ENCODE measurements at places on chromosomes 4 and X.

DNA sequence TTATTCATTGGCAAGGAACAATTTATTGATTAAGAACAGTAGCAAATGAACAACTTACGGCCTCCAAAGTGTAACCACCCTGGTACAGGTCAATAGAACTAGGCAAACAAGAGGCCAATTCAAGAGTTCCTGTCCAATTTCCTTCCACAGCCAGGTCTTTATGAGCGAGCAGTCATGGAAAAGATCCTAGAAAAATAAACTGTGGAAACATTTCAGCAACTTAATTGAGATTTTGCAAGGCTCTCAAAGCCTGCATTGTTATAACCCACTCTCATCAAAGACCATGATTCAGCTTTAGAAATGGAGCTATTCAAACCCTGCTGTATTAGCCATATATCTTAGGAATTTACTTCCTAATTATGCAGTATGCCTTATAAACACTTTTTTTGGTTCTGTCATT lies 43.6 kb downstream of the UNC5C start:
- H3K4me1 ChIP-seq = no peaks in the 10 kb centered on the region
- no peak overlapping the region for H3K4me3 ChIP-seq
- H3K27ac ChIP-seq = no peak overlapping the region
- no peak for DNase-seq
- no peaks in the 10 kb centered on the region for H3K27me3 ChIP-seq

DNA sequence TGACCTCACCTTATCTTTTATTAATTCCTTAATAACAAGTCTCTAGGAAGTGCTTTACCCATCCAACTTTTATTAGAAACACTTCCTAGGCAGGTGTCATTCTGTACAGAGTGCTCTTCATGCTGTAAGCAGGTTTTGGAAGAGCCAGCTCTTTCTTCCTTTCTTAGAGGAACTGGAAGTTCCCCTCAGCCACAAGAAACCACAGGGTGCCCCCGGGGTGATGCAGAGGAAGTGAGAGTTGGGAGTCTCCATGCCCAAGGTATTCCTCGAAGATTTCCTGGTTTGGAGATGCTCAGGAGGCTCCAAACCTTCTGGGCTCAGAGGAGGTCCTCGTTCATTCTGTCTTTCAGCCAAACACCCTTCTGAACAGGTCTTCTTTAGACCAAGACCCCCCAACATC lies 83.8 kb downstream of the EGF start:
- DNase-seq = no peak
- H3K27ac ChIP-seq = no peak overlapping the region
- no peaks in the 10 kb centered on the region for H3K27me3 ChIP-seq
- H3K4me3 ChIP-seq = no peak overlapping the region
- H3K36me3 ChIP-seq = no peaks in the 10 kb centered on the region

- no peak overlapping the region for H3K27ac ChIP-seq
- no peaks in the 10 kb centered on the region for H3K27me3 ChIP-seq
- no peaks in the 10 kb centered on the region for H3K36me3 ChIP-seq
- H3K4me1 ChIP-seq = no peaks in the 10 kb centered on the region
- DNase-seq = no peak
- H3K4me3 ChIP-seq = no peak overlapping the region
These were observed 185.6 kb upstream of the BANK1 start for GRCh38 chr4:101604976-101605375.

- H3K27me3 ChIP-seq = no peaks in the 10 kb centered on the region
- no peak overlapping the region for H3K27ac ChIP-seq
- DNase-seq = no peak
- H3K4me3 ChIP-seq = no peak overlapping the region
- H3K4me1 ChIP-seq = no peaks in the 10 kb centered on the region
- H3K36me3 ChIP-seq = no peaks in the 10 kb centered on the region
These were observed 130.6 kb downstream of the SLC7A11 start for GRCh38 chr4:138111462-138112000.

- H3K36me3 ChIP-seq = no peaks in the 10 kb centered on the region
- H3K4me1 ChIP-seq = no peaks in the 10 kb centered on the region
- no peak overlapping the region for H3K27ac ChIP-seq
- H3K4me3 ChIP-seq = no peak overlapping the region
- no peak for DNase-seq
These were observed 162.4 kb downstream of the UNC5C start for GRCh38 chr4:95386410-95386809.

GRCh38 chr4:14915018-14915417 lies 87.3 kb upstream of the CPEB2 start:
- H3K27ac ChIP-seq = no peak overlapping the region
- H3K27me3 ChIP-seq = no peaks in the 10 kb centered on the region
- no peaks in the 10 kb centered on the region for H3K4me1 ChIP-seq
- H3K36me3 ChIP-seq = no peaks in the 10 kb centered on the region

- no peaks in the 10 kb centered on the region for H3K36me3 ChIP-seq
- no peak overlapping the region for H3K4me3 ChIP-seq
- H3K27ac ChIP-seq = no peak overlapping the region
- DNase-seq = no peak
- no peaks in the 10 kb centered on the region for H3K27me3 ChIP-seq
- H3K4me1 ChIP-seq = no peaks in the 10 kb centered on the region
These were observed 421.7 kb upstream of the HTR2C start for GRCh38 chrX:114162068-114162735.

DNA sequence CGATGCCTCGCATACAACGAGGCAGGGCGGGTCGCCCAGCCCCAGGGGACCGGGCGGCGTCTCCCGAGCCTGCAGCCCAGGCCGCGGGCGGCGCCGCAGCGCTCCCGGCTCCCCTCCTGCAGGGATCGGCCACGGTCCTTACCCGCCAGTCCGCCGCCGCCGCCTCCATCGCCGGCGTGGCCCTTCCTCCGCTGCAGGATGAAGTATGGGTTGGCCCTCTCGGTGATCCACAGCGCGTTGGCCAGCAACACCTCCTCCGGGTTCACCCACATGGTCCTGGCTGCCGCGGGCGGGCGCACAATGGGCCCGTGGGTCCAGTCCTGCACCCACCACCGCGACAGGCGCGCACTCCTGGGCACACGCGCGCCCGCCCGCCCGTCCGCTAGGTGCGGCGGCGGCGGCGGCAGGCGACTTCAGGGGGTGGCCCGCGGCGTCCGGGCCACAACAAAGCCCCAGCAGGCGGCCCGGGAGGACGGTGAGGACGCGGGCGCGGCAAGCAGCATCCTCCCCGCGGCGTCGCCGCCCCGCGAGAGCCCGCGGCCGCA lies 339 bp downstream of the TBC1D9 start:
- H3K27ac ChIP-seq = peak overlapping the region; percentile 99
- peak; percentile 34 for DNase-seq
- no peaks in the 10 kb centered on the region for H3K36me3 ChIP-seq
- H3K27me3 ChIP-seq = no peaks in the 10 kb centered on the region
- H3K4me1 ChIP-seq = no peaks in the 10 kb centered on the region
- peak overlapping the region; percentile 87 for H3K4me3 ChIP-seq

GRCh38 chr4:2484993-2485392 lies 16.1 kb downstream of the RNF4 start:
- no peak overlapping the region for H3K27ac ChIP-seq
- no peak overlapping the region for H3K4me3 ChIP-seq
- H3K4me1 ChIP-seq = peaks cover 17% of the 10 kb centered on the region
- peak; percentile 17 for DNase-seq
- H3K27me3 ChIP-seq = no peaks in the 10 kb centered on the region
- H3K36me3 ChIP-seq = no peaks in the 10 kb centered on the region

GRCh38 chr4:10647846-10648245 lies 36.7 kb downstream of the CLNK start:
- no peaks in the 10 kb centered on the region for H3K36me3 ChIP-seq
- no peaks in the 10 kb centered on the region for H3K4me1 ChIP-seq
- no peak overlapping the region for H3K27ac ChIP-seq
- no peak for DNase-seq
- no peaks in the 10 kb centered on the region for H3K27me3 ChIP-seq
- no peak overlapping the region for H3K4me3 ChIP-seq

DNA sequence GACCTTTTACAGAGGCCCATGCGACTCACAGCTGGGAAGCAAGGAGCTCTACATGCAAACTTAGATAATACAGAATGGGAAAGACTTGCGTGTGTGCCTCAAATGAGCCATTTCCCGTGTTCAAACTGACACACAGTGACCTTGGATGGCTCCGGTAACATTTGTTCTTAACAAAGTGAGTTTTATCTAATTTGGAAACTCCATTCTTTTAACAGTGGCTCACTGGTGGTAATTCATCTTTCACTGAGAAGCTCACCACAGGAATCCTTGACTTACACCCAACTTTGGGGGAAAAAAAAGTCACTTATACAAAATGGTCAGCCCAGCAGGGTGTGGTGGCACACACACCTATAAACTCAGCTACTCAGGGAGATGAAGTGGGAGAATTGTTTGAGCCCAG lies 190.6 kb downstream of the LDB2 start:
- DNase-seq = no peak
- no peak overlapping the region for H3K4me3 ChIP-seq
- no peaks in the 10 kb centered on the region for H3K27me3 ChIP-seq
- no peaks in the 10 kb centered on the region for H3K4me1 ChIP-seq
- no peak overlapping the region for H3K27ac ChIP-seq

GRCh38 chr4:189143263-189143952 lies 797.3 kb upstream of the FRG1 start:
- no peaks in the 10 kb centered on the region for H3K36me3 ChIP-seq
- no peaks in the 10 kb centered on the region for H3K27me3 ChIP-seq
- no peak overlapping the region for H3K27ac ChIP-seq
- no peaks in the 10 kb centered on the region for H3K4me1 ChIP-seq

DNA sequence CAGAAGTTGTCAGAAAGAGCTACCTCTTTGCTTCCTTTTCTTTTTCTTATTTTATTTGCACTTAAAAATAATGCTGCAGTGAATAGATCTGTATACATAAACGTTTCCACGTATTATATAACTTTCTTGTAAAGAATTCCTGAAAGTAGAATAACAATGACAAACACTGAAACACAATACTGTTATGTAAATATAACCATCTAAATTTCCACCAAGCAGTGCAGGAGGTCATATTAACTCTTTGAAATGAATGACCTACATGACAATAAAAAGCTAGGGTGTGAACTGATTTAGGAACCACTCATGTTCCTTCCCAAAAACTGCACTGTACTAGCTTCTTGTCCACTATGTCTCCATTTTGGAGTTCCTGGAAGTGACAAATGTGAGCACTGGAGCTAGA lies 85.8 kb downstream of the COX18 start:
- H3K4me1 ChIP-seq = no peaks in the 10 kb centered on the region
- H3K27me3 ChIP-seq = no peaks in the 10 kb centered on the region
- no peak overlapping the region for H3K4me3 ChIP-seq
- no peak overlapping the region for H3K27ac ChIP-seq

DNA sequence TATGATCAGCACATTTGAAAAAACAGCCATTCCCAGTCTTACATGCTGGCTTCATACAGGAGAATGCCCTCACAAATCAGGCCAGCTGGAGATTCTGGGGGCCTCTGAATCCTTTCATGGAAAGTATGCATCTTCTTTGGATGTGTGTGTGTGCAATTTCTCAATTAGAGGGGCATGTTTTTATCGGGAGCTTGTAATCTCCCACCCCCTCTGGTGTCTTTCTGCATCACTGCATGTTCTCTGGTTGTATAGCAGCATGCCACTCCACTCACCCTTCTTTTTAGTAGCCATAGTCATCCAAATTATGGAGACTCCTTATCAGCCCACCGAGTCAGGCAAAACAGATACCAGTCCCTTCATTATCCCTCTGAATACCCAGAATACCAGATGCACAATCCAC lies 282.2 kb upstream of the SLIT2 start:
- H3K27me3 ChIP-seq = no peaks in the 10 kb centered on the region
- no peaks in the 10 kb centered on the region for H3K4me1 ChIP-seq
- H3K36me3 ChIP-seq = no peaks in the 10 kb centered on the region
- no peak overlapping the region for H3K27ac ChIP-seq
- H3K4me3 ChIP-seq = no peak overlapping the region
- DNase-seq = no peak

DNA sequence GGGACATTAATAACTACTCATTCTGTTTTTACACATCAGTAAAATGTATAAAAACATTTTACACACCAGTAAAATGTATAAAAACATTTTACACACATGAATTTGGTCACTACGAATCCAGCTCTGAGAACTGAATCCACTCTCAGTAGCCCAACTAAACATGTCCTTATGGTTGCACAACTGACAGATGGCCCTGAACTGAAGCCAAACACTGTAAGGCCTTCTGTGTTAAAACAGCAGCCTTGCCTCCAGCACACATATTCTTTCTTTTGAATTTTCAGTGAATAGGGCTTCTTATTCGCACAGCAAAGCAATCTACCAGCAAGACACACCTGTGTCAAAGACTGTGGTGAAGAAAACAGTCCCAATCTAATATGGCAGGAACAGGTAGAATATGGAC lies 169.9 kb upstream of the FMR1 start:
- no peaks in the 10 kb centered on the region for H3K4me1 ChIP-seq
- no peaks in the 10 kb centered on the region for H3K27me3 ChIP-seq
- H3K27ac ChIP-seq = no peak overlapping the region

GRCh38 chr4:65865489-65865888 lies 195.2 kb upstream of the EPHA5 start:
- no peaks in the 10 kb centered on the region for H3K27me3 ChIP-seq
- no peaks in the 10 kb centered on the region for H3K4me1 ChIP-seq
- no peak overlapping the region for H3K4me3 ChIP-seq
- no peak for DNase-seq

DNA sequence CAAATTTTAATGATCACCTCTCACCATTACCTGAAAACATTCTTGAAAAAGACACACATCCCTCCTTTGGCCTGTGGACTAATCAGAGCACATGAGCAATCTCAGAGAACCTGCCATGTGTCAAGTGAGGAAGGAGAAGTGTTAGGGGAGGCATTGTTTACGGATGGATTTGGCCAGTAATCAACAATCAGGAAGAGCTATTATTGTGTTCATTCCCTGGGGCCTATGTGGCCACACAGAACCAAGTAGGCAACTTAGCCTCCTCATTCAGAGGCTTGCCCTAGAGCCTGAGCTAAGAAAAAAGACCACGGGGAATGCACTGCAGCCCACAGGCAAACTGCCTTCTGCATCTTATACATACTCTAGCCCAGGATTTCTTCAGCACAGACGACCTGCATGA lies 40.6 kb upstream of the DOCK11 start:
- no peaks in the 10 kb centered on the region for H3K4me1 ChIP-seq
- no peaks in the 10 kb centered on the region for H3K36me3 ChIP-seq
- no peak for DNase-seq
- no peak overlapping the region for H3K27ac ChIP-seq
- no peaks in the 10 kb centered on the region for H3K27me3 ChIP-seq

- H3K4me1 ChIP-seq = no peaks in the 10 kb centered on the region
- no peak for DNase-seq
- H3K36me3 ChIP-seq = no peaks in the 10 kb centered on the region
- no peaks in the 10 kb centered on the region for H3K27me3 ChIP-seq
- no peak overlapping the region for H3K27ac ChIP-seq
These were observed 97.9 kb downstream of the ARHGEF9 start for GRCh38 chrX:63686878-63687714.

DNA sequence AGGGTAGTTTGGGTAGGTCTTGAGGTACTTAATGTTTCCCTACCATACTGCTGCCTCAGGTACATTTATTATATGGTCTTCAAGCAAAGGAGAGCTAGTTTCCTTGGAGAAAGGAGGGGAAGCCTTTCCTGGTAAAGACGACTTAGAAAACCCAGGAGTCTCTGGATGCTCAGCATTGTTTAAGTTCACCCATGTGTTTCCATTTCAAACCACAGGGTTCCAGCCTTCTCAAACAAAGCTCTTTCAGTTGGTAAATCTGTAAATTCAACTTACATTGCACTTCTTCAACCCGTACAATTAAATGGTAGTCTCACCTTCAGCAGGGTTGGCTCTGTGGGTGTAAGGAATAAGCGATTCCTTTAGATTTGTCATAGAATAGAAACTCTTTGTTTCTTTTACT lies 111.9 kb upstream of the UNC5C start:
- no peaks in the 10 kb centered on the region for H3K27me3 ChIP-seq
- no peak for DNase-seq
- H3K36me3 ChIP-seq = no peaks in the 10 kb centered on the region
- no peak overlapping the region for H3K4me3 ChIP-seq
- H3K4me1 ChIP-seq = no peaks in the 10 kb centered on the region
